ENCODE measurements at places on chromosomes 12 and 14.

- DNase-seq = no peak
Observed at GRCh38 chr14:104558231-104559027, 21.1 kb upstream of the C14orf180 start.

DNA sequence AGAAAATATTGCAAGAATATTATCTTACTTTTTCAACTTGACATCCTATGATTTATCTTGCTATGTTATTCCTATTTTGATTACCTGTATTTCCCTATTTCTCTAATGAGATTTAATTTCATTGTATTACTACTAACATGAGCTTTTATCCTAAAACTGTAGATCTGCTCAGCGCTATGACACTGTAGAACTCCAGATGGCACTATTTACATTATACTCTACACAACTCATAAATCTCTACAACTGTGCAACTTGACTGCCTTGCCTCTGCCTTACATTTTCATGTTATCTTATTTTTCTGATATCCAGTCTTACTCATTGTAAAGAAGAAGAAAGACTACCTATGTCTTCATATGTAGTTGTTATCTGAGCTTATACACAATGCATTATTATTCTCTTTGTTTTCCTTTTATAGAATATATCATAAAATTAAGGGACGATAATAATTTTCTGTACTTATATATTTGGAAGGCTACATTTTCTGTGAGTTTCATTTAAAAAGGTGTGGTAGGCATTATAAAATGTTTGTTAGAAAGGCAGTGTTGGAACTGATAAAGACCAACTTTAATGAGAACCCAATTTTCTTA, 24.1 kb downstream of the NUP37 start:
- no peak for DNase-seq

DNA sequence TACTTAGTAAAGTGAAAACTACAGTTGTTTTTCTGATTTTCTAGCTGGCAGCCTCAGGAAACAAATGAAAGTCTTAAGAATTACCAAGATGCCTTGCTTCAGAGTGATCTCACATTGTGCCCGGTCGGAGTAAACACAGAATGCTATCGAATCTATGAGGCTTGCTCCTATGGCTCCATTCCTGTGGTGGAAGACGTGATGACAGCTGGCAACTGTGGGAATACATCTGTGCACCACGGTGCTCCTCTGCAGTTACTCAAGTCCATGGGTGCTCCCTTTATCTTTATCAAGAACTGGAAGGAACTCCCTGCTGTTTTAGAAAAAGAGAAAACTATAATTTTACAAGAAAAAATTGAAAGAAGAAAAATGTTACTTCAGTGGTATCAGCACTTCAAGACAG, 28.9 kb downstream of the RXYLT1 start:
- DNase-seq = no peak

GRCh38 chr14:96584199-96584906, 82.2 kb downstream of the PAPOLA start:
- DNase-seq = peak; percentile 80

DNA sequence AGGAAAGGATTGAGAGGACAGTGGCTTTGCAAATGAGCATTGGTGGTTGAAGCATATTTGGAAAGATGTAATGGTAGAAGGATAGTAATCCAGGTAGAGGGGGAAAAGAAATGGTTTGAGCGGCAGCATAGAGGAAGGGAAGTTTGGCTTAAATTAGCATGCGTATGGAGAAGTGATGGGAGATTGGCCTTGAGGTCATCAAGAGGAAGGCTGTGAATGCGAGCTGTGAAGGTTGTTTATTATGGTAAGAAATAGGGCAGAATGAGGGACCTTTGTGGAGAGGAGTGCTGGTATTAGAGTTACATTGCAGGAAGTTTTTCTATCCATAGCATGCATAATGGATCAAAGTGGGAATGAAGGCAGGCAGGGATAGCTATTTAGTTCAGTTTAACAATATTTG, 162.1 kb downstream of the TMTC2 start:
- DNase-seq = no peak

DNA sequence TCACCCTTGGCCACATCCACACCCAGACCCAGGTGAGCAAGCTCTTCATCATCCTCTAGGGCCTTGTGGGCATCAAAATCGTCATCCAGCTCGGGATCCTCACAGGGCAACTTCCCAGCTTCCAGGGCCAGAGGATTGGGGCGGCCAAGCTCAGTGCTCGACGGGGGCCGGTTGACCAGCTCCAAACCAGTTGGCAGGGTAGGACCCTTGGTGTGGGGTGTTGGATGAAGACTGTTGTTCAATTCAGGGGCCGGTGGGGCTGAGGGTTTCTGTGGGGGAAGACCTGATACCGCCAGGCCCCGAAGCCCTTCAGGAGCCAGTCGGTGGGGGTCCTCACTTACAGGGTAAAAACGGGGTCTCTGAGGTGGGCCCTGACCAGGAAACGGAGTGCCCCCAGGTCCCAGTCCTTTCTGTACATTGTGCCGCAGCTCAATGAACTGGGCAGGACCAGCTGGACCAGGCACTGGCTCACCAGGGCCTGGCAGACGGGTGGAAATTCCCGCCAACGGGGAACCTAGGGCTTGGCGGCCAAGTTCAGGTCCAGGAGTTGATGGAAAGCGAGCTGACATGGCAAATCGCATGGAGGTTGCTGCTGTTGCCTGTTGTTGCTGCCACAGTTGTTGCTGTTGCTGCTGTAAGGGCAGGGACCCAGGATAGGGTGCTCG, 19.8 kb upstream of the PRKAG1 start:
- no peak for DNase-seq

- DNase-seq = no peak
Observed at GRCh38 chr14:29215853-29216252, 449.3 kb downstream of the FOXG1 start.

DNA sequence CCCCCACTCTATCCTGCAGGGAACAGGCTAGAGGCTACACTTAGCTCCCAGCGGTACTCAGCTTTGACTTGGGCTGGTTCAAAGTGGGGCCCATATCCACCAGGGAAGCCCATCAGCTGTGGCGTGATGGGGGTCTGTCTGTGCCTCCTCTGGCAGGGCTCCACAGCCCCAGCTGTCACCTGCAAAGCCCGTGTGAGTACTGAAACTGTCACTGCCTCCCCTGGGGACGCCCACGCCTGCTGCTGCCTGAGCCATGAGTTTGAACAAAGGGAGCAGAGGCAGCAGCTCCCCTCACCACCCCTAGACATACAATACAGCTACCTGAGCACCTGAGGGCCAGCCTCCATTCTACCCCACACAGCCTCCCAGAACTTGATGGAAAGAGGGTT, 5.0 kb downstream of the REM2 start:
- peak; percentile 72 for DNase-seq

- DNase-seq = no peak
Observed at GRCh38 chr12:57377103-57377840, 53.6 kb downstream of the R3HDM2 start.

DNA sequence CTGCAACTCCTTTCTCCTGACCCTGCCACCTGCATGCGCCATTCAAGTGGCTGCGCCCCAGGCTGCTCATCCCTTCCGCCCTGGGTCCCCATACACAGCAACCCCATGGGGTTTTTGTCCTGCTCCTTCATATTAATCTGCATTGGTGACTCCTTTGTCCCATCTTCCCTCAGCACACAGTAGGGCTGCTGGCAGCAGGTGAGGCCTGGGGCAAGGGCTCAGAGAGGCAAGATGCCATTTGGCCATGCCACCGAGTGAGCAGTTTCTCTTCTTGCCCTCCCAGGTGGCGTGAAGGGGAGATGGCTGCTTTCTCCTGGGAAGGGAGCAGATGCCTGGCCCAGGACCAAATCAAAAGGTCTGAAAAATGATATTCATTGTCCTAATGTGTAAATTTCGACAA, 9.1 kb downstream of the RTL1 start:
- DNase-seq = no peak

DNA sequence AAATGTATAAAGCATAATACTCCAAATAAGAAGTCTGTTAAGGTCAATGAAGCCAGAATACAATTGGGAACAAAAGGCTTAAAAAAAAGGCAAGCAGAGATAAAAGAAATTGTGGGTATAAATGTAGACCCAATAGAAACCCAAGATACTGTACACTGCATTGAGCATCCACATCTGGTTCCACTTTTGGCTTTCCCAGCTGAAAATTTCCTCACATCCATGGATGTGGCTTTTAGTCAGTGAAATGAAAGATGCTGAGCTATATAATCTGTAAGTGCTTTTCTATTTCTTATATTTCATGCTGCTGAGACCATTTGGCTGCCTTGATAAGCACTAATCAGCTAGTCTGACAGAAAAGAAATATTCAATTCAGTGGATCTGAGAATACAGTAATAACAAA, 83.5 kb downstream of the PTPRR start:
- DNase-seq = no peak

GRCh38 chr12:46530373-46531056, 157.9 kb upstream of the SLC38A2 start:
- DNase-seq = no peak

DNA sequence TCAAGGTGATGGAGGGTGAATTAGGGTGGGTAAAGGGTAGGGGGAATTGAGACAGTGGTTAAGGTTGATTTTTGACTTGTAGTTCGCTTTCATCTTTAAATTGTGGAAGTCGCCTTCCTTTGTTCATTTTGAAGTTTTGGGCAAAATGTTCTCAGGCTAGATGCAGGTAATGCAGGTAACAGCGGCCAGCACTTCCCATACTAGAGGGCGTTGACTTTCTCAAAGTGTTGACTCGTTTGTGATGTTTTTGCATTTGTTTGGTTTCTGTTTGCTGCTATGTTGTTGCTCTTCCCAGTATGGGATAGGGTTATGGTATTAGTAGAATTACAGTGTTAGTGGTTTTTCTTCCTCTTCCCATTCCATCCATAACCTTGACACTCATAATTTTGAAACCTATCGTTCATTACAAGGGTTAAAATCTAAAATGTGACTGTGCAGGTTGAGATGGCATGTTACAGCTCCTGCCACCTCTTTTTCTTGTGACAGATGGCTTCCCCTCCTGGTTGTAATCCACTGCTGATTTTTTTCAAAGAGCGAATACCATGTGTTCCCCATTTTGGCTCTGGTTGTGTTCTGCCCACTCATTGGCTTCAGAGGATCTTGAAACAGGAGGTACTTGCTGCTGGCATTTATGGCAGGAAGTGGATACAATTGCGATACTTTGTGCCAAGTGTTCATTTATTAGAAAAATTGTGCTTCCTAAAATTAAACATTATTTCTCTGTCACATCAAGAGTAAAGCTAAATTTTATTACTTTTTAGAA, 57.1 kb downstream of the ERC1 start:
- no peak for DNase-seq

GRCh38 chr12:73421832-73422231, 1115.8 kb upstream of the ATXN7L3B start:
- no peak for DNase-seq

- DNase-seq = no peak
Observed at GRCh38 chr14:94081386-94081820, 293 bp downstream of the IFI27L1 start.

All from germinal center (tissue), 1 donor.